ENCODE measurements at places on chromosomes 3 and 15.

DNA sequence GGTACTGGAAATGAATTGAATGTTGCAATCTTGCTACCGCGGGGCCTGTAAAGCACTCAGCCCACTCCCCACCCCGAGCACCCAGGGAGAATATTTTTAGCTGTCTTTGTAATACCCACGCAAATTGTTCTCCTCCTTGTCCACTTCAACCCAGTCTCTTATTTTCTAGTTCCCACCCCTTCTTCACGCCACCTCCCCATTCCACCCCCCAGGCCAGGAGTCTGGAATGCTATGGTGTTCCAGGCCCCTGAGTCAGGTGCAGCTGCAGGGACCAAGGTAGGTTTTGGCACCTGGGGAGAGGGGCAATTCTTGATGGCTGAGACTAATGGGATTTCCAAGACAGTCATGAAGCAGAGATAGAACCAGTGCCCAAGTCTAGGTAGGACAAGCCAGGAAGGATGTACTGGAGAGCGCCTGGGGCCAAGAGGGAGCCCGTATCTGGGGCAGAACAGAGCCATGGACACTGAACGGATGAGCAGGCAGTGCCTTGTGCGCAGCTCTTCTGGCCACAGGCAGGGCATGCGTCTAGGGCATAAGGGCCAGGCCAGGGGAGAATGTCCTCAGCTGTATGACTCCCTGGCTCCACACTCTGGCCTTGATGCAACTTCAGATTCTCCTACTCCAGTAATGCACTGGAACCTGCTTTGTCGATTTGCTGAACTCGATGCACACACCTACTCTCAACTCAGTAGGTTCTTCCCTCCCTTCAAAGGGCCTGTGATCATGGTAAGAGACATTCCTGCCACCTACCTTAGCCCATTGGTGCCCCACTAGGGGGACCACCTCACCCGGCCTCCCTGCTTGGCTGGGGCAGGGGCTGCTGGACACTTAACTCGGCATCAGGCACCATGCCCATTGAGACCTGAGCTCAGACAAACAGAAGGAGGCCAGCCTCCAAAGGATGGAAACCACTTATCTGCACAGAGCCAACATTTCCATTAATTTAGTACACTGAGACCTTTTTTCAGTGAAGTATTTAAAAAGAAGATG is 34.6 kb upstream of the MAGEF1 start:
- DNase-seq, result no peak

GRCh38 chr3:46399557-46399956 is 7.3 kb downstream of the CCR5AS start:
- DNase-seq, result no peak

DNA sequence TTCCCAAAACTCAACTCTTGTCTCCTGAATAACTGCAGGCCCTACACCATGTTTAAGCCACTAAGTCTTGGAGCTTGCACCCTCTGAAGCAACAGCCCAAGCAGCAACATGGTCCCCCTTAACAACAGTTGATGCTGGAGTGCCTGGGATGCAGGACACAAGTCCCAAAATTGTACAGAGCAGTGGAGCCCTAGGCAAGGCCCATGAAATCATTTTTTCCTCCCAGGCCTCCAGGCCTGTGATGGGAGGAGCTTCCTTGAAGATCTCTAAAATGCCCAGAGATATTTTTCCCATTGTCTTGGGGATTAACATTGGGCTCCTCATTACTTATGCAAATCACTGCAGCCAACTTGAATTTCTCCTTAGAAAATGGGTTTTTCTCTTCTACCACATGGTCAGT is 311.9 kb upstream of the EPHA3 start:
- no peak for DNase-seq

- no peak for DNase-seq
These were observed 185.2 kb downstream of the ATP10A start for GRCh38 chr15:25677719-25678499.

DNA sequence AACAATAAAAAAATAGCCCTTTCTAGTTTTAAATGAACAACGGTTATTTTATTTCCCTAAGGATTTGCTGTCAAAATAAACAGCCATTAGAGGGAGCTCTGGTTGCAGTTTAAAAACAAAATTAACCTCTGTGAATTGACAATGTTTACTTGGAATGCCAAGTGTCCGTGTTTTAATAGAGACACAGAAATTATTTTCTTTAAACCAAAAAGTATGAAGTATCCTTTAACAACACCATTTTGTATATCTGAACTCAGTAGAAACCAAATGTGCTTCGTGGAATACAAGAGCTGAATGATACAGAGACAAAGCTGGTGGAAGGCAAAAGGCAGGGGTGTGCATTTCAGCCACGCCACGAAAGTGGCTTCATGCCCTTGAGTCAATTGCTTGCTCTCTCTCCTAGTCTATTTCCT is 74.4 kb downstream of the MOBP start:
- DNase-seq, result peak; percentile 25

DNA sequence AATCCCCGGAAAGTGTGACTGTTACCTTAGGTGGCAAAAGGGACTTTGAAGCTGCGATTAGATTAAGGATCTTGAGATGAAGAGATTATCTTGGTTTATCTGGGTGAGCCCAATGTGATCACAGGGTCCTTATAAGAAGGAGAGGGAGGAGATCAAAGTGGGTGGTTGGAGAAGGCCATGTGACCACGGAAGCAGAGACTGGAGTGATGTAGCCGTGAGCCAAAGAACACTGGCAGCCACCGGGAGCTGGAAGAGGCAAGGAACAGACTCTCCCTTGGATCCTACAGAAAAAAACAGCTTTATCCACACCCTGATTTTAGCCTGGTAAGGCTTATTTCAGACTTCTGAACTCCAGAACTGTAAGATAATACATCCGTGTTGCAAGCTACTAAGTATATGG is 29.9 kb downstream of the CRABP1 start:
- no peak for DNase-seq

DNA sequence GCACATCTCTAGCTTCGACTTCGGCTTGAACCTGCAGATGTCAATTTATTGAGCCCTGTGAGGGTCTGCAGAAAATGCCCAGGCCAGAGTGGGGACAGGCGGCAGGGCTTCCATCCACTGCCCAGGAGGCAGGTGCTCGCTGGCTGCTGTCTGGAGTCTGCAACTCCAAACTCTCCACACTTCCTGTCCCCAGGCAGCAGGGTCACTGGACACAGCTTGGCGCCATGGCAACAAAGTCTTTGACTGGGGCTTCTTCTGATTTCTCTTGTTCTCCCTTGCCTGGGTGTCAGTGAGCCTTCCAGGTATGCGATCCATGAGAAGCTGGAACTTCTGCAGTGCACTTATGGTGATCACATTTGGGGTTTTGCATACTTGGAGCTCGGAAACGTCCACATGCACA is 33.5 kb downstream of the SV2B start:
- no peak for DNase-seq

DNA sequence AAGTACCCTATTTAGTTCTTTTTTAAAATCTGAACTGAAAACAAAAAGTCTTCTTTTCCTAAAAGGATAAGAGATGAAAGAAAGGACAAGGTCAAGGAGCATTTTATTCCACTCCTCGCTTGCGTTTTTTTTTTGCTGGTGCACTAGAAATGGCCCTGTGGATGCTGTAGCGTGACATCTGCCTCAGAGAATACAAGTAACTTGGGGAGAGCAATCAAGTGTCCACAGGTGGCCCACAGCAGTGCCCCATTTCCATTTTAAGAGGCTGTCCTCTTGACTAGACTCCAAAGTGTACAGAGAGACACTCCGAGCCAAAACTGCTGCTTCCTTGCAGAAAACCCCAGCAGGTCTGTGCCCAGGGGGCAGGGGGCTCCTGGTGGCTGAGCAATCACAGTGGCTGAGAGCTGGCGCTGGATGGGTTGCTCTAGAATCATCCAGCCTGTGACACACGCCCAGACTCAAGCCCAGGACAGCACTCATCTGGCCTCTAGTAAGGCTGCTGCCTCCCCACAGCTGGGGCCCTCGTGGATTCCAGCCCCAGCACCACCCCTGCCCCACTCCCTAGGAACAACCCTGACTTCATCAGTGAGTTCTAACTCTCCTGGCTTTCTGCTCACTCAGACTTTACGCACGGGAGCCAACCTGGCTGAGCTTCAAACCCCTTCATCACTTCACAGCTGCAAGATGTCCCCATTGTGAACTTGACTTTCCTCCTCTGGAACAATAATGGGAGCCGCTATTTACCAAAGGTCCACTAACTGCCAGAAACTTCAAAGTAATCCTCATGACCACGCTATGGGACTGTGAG is 71.1 kb upstream of the SPATA12 start:
- DNase-seq, result peak; percentile 25

- DNase-seq, result no peak
These were observed 169.3 kb upstream of the TRIM42 start for GRCh38 chr3:140508550-140508949.

GRCh38 chr15:92075764-92076163 is 222.3 kb downstream of the SLCO3A1 start:
- DNase-seq, result no peak

DNA sequence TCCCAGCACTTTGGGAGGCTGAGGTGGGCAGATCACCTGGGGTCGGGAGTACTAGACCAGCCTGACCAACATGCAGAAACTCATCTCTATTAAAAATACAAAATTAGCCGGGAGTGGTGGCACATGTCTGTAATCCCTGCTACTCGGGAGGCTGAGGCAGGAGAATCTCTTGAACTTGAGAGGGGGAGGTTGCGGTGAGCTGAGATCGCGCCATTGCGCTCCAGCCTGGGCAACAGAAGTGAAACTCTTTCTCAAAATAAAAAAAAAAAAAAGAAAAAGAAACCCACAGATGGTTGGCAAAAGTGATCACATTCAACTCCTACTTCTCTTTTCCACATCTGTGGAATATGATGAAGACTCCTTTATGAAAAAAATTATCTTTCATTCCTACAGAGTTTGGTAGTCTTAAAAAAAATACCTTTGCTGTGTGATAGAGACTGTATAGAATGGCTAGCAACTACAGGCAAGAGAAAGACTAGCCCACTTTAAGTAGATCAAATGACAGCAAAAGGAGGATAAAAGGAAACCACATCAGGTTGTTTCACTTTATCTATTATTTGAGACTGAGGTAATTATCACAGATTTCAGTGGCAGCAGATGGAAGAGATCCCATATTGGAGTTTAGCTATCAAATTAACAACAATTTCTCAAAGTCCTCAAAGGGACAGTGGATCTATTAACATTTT is 172.9 kb upstream of the TSPAN3 start:
- no peak for DNase-seq

DNA sequence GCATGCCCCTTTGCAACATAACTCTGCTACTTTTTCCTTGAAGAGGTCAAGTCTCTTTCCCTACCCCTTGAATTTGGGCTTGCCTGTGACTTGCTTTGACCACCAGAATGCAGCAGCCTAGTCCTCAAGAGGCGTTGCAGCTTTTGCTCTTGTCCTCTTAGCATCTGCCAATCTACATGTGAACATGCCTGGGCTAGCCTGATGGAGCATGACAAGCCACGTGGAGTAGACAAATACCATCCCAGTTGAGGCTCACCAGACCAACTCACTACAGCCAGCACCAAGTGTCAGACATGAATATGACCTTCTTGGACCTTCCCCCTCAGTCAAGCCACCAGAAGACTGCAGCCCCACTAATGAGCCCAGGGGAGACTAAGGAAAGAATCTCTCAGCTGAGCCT is 32.9 kb downstream of the AMOTL2 start:
- DNase-seq, result no peak

GRCh38 chr15:31402003-31402402 is 75.4 kb downstream of the KLF13 start:
- no peak for DNase-seq

DNA sequence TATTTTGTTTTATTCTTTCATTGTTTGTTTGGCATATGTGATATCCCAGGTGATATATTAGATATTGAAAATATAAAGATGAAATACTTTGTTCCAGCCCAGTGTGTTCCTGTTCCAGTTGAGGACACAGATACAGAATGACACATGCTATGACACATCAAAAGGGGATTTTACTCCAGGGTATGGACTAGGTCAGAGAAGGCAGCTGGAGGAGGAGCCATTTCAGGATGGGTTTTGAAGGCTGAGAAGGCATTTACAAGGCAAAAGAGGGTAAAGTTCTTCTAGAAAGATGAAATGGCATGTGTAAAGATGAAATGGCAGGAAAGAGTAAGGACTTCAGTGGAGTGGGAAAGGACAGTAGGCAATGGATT is 163.8 kb downstream of the ZIC1 start:
- DNase-seq, result peak; percentile 11

GRCh38 chr3:30421266-30421665 is 185.1 kb upstream of the TGFBR2 start:
- DNase-seq, result peak; percentile 22

GRCh38 chr3:43686700-43687498 is 3.8 kb upstream of the ABHD5 start:
- no peak for DNase-seq

DNA sequence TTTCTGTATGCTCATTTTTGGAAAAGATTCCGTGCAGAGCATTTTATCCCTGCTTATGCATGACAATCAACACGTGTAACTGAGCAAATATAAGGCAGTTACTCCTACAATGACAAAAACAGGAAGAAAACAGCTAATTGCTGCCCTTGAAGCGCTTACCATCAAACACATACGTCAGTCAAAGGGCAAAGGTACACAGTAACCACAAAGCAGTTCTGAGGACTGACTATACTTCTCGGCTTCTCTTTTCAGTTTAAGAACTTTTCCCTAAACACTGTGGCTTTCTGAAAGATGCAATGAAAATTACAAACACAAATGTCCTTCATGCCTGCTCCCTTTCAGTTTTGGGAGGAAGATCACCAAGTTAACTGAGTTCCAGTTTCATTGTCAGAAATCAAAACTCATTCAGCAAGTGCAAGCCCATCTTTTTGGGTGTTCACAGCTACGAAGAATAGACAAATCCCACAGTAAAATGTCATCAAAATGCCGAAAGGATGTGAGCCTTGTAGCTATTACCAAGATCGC is 602.8 kb downstream of the FOXP1 start:
- no peak for DNase-seq

DNA sequence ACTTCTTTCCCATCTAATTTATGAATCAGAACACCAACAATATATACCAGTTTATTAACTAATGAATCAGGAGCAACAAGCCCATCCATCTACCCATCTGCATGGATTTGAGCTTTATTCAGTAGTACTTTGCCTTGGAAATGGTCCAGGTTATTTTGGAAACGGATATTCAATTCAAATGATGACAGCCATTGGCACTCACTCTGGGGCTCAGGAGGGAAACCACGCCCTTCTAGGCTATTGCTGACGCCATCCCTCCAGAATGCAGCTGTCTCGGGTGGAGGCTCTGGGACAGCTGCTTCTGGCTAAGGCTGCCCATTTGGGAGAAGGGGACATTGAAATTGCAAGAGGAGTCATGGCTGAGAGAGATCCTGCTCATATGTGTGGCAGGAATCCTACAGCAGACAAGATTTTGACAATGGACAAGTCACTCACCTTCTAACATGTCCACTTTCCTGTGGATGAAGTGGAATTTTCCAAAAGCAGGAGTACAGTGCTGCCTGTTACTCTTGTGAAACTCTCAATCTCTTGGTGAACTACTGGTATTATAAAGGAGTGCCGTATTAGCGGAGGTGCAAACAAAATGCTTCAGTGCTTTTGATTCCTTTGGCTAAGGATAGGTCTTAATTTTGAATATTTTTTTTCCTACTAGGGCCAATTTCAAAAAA is 29.3 kb upstream of the TRAK1 start:
- DNase-seq, result peak; percentile 90
